Heart left ventricle (tissue), 16 donors: ENCODE measurements at places on chromosomes 7 and 10. TPM values are rescaled to one million over a fixed set of nuclear protein-coding genes. Genes with fewer than 3 reads are reported as not detected.

DNA sequence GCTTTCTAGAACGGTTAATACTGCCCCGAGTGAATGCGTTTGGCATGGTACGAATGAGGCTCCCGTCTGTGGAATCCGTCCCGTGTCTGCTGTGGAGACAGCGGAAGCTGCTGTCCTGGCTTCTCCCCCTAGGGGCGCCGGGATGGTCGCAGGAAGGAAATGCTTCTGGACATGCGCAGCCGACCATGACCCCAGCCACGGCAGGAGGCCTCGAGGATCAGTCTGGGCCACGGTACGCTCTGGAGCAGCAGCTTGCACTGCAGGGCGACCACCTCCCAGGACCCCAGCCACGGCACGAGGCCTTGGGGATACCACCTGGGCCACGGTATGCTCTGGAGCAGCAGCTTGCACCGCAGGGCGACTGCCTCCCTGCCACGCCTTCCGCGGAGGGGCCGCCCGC is 107.9 kb downstream of the CYTH3 start:
- peak; percentile 60 for DNase-seq

- no peak for DNase-seq
These were observed 208.9 kb downstream of the GPR158 start for GRCh38 chr10:25383686-25384085.

DNA sequence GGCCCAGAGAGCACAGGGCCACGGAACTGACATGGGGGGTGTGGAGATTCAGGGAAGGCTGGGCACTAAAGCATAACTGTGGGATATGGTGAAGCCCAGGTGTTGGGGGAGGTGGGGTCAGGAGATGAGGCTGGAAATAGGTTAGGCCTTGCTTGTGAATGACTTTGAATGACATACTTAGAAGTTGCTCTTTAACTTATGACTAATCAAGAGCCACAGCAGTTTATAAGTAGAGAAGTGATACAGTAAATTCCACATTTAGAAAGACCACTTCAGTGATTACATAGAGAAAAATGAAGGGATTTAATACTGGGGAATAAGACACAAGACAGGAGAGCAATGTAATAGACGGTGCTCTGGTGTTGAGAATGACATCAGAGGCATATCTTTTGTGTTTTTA is 120.8 kb upstream of the SEC61G start:
- DNase-seq = no peak

DNA sequence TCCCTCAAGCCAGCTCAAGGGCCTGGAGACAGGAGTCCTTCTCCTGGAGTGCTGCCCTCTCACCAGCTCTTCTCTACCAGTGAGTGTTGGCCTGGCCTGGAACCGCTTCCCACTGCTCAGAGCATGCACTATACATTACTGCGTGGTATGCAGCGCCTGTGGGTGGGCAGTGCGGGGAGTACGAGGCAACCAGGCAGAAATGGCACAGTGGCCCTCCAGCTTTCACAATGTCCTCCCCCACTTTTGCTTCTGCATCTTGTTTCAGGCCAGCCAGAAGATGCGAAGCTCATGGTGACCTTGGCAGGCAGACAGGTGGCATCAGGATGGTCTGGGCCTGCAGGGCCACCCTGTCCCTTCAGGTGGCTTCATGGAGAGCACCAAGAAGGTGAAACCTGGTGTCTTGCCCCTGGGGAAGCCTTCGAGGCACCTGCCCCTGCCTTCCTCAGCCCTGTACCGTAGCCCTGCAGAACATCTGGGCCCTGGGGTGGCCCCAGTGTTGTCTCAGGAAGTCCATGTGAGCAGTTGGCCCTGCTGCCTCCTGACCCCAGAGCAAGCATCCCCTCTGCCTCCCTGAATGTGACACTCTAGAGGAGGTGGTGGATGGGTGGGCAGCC is 35.8 kb downstream of the RASGEF1A start:
- peak; percentile 1 for DNase-seq

DNA sequence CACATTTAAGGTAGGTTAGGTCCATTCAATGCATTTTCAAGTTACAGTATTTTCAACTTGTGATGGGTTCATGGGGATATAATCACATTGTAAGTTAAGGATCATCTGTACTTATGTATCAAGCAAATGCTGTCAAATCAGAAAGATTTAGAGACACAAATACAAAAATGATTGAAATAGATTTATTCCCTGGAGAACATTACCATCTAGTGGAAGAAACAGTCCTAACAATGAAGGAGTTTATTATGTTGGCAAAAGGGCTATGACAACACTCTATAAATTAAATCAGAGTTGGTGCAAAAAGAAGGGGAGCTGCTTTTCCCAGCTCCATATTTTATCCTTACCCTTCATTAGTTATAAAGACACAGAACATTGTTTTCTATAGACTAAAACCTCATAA is 69.0 kb downstream of the PRSS58 start:
- DNase-seq = no peak

GRCh38 chr10:33441561-33441960 is 107.1 kb upstream of the NRP1 start:
- no peak for DNase-seq

GRCh38 chr7:69363136-69363535 is 235.1 kb upstream of the AUTS2 start:
- no peak for DNase-seq

GRCh38 chr10:23196915-23197314 is 4.8 kb downstream of the PTF1A start:
- no peak for DNase-seq

GRCh38 chr7:115728518-115728917 is 302.0 kb downstream of the TFEC start:
- DNase-seq = no peak

DNA sequence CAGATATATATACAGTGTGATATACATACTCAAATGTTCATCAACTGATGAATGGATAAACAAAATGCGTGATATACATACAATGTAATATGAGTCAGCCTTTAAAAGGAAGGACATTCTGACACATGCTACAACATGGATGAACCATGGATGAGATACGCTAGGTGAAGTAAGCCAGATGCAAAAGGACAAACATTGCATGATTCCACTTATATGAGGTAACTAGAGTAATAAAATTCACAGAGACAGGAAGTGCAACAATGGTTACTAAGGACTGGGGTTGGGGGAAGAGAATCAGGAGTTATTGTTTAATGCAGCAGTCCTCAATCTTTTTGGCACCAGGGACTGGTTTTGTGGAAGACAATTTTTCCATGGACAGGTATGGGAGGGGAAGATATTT is 47.3 kb upstream of the PIK3AP1 start:
- no peak for DNase-seq

GRCh38 chr7:50284296-50284695 is 20.2 kb upstream of the IKZF1 start:
- DNase-seq = no peak

GSDME gene
- total RNA-seq = 12.8 TPM

SPACDR gene
- not detected for total RNA-seq

CYP3A4 gene
- total RNA-seq = not detected

CCDC3 gene
- total RNA-seq = 8.2 TPM
